Left lung (tissue), 14 donors: ENCODE measurements at places on chromosomes 12 and 14.

GRCh38 chr14:50060871-50061663 is 55.3 kb downstream of the VCPKMT start:
- no peaks in the 10 kb centered on the region for H3K27me3 ChIP-seq
- peaks cover 65% of the 10 kb centered on the region for H3K4me1 ChIP-seq
- no peaks in the 10 kb centered on the region for H3K36me3 ChIP-seq
- peak; percentile 62 for DNase-seq

GRCh38 chr12:129599406-129599805 is 304.4 kb downstream of the TMEM132D start:
- H3K27me3 ChIP-seq: no peaks in the 10 kb centered on the region
- no peaks in the 10 kb centered on the region for H3K36me3 ChIP-seq
- H3K4me3 ChIP-seq: no peak overlapping the region
- H3K27ac ChIP-seq: no peak overlapping the region

- no peaks in the 10 kb centered on the region for H3K27me3 ChIP-seq
- no peak for DNase-seq
- H3K36me3 ChIP-seq: no peaks in the 10 kb centered on the region
- H3K4me3 ChIP-seq: no peak overlapping the region
Measured at GRCh38 chr12:83664650-83665049, 977.9 kb downstream of the TMTC2 start.

- no peaks in the 10 kb centered on the region for H3K27me3 ChIP-seq
- H3K27ac ChIP-seq: no peak overlapping the region
- no peaks in the 10 kb centered on the region for H3K36me3 ChIP-seq
- no peak for DNase-seq
- peaks cover 3% of the 10 kb centered on the region for H3K4me1 ChIP-seq
- H3K4me3 ChIP-seq: no peak overlapping the region
Measured at GRCh38 chr14:22518073-22518472, 71.0 kb downstream of the DAD1 start.

- no peaks in the 10 kb centered on the region for H3K36me3 ChIP-seq
- H3K27ac ChIP-seq: no peak overlapping the region
- no peak overlapping the region for H3K4me3 ChIP-seq
- H3K27me3 ChIP-seq: no peaks in the 10 kb centered on the region
- no peak for DNase-seq
Measured at GRCh38 chr12:24938341-24938740, 10.6 kb downstream of the BCAT1 start.

- no peaks in the 10 kb centered on the region for H3K4me1 ChIP-seq
- H3K4me3 ChIP-seq: no peak overlapping the region
- no peaks in the 10 kb centered on the region for H3K36me3 ChIP-seq
Measured at GRCh38 chr12:117328556-117329100, 32.8 kb downstream of the NOS1 start.

GRCh38 chr12:120101182-120101581 is 15.4 kb downstream of the RAB35 start:
- no peaks in the 10 kb centered on the region for H3K27me3 ChIP-seq
- H3K27ac ChIP-seq: no peak overlapping the region
- no peak overlapping the region for H3K4me3 ChIP-seq
- H3K36me3 ChIP-seq: no peaks in the 10 kb centered on the region
- peaks cover 26% of the 10 kb centered on the region for H3K4me1 ChIP-seq
- DNase-seq: no peak

- DNase-seq: no peak
- H3K27me3 ChIP-seq: peaks cover 47% of the 10 kb centered on the region
- H3K36me3 ChIP-seq: no peaks in the 10 kb centered on the region
- H3K4me3 ChIP-seq: no peak overlapping the region
- H3K27ac ChIP-seq: no peak overlapping the region
Measured at GRCh38 chr12:132194056-132194455, 49.8 kb downstream of the NOC4L start.

DNA sequence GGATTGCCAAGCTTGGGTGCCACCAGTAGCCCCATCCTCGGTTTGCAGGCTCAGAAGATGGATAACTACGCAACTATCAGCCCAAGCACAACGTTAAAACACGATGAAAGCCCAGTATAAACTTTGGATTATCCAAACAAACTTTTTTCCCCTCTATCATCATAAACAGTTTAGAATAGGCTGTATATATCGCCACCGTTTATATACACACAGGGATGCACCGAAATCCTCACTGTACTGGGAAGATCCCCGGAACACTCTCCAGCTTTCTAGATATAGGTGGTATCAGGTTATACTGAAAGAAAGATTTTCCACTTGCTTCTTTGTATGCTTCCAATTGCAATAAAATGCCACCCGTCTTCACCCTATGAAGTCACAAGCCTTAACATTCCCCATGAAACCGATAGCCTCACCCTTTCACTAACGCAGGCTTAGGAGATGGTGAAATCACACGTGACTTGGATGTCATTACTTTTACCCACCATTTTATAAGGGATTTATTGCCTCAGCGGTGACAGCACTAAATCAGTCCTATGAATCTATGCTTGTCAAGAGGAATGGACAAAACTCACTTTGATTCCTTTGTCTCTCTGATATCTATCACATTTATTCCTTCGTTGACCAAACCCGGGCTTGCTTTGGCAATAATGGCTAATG is 207.6 kb upstream of the FOXN3 start:
- no peak overlapping the region for H3K4me3 ChIP-seq
- no peaks in the 10 kb centered on the region for H3K36me3 ChIP-seq
- DNase-seq: no peak

GRCh38 chr12:113777751-113778150 is 188.4 kb downstream of the RBM19 start:
- H3K4me1 ChIP-seq: no peaks in the 10 kb centered on the region
- H3K36me3 ChIP-seq: no peaks in the 10 kb centered on the region
- no peak overlapping the region for H3K27ac ChIP-seq
- DNase-seq: no peak
- no peaks in the 10 kb centered on the region for H3K27me3 ChIP-seq
- H3K4me3 ChIP-seq: no peak overlapping the region

GRCh38 chr12:109654357-109654756 is 59.3 kb upstream of the FAM222A start:
- no peaks in the 10 kb centered on the region for H3K36me3 ChIP-seq
- no peak overlapping the region for H3K4me3 ChIP-seq
- no peak overlapping the region for H3K27ac ChIP-seq
- DNase-seq: no peak

DNA sequence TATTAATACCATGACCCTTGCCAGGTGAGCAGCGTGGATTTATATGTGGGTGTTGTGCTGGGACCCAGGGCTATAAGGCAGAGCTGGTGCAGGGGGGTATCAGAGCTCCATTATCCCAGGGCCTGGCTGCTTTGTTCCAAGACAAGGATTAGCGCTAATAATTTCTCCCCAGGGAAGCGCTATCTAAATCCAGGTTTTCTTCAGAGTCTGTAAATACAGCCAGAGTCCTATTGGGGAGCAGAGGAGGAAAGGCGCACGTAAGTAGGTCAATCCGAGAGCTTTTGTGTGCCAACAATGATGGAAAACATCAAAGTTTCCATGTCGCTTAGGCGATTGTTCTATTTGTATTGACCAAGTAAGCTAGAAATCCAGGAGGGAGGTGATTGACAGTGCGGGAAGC is 1009.7 kb downstream of the VRK1 start:
- H3K4me1 ChIP-seq: no peaks in the 10 kb centered on the region
- no peak overlapping the region for H3K4me3 ChIP-seq
- no peaks in the 10 kb centered on the region for H3K27me3 ChIP-seq
- no peaks in the 10 kb centered on the region for H3K36me3 ChIP-seq
- no peak for DNase-seq
- no peak overlapping the region for H3K27ac ChIP-seq

DNA sequence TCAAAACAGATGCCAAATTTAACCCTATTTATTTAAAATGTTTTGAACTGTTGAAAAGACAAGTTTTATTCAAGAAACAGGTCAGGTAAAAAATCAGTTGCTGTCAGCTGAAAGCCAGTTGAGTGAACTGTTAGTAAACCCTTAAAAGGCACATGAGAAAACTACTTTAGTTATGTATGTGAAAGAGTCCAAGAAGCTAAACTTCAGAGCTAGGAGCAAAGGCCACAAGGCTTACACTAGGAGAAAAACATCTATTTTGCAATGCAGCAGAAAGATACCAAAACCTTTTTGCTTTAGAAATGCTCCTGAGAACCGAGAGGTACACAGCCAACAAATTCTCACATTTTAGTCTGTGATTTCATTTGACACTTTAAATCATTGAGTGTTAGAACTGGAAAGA is 375.2 kb downstream of the FSCB start:
- no peaks in the 10 kb centered on the region for H3K36me3 ChIP-seq
- H3K4me3 ChIP-seq: no peak overlapping the region
- no peaks in the 10 kb centered on the region for H3K27me3 ChIP-seq
- no peak for DNase-seq
- no peak overlapping the region for H3K27ac ChIP-seq

DNA sequence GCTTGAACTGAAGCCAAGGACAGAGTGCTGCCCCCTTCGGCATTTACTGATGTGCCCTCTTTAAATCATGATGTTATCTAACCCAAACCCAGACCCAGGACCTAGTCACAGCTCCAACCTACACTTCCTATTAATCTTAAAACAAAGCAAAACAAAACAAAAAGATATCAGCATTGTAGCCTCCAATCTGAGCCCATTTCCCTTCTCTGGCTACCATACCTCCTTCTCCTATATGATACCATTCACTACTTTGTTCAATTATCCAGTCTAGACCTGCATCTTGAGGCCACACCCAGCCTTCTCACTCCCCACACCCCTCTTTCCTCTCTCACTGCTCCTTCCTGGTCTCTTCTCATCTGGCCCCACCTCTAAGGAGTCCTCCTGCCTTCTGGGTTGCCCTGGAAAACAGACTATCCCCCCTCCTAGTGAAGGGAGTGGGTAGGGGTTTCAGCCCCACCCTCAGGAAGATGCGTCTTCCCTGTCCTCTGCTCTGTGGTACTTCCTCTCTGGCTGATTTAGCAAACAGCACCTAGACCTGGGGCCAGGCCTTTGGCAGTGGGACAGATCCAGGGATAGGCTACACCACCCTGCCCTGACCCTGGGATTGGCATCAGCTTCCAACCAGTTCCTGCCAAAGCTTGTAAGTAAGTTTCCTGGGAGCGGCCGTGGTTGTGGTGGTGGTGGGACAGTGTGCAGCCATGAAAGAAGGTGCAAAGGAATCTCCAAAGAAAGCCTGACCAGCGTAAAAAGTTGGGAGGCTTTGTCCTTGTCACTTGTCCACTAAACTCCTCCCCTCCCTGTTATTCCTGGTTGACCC is 3.3 kb downstream of the LTB4R start:
- H3K27ac ChIP-seq: peak overlapping the region; percentile 95
- peaks cover 31% of the 10 kb centered on the region for H3K27me3 ChIP-seq
- no peaks in the 10 kb centered on the region for H3K36me3 ChIP-seq

- H3K36me3 ChIP-seq: no peaks in the 10 kb centered on the region
- H3K4me3 ChIP-seq: no peak overlapping the region
- H3K27ac ChIP-seq: no peak overlapping the region
- H3K27me3 ChIP-seq: no peaks in the 10 kb centered on the region
- no peak for DNase-seq
Measured at GRCh38 chr14:49463146-49463545, 123.0 kb downstream of the RPS29 start.

GRCh38 chr12:110109837-110110535 is 14.2 kb upstream of the IFT81 start:
- H3K4me3 ChIP-seq: no peak overlapping the region
- no peak for DNase-seq
- peaks cover 18% of the 10 kb centered on the region for H3K4me1 ChIP-seq
- peak overlapping the region; percentile 72 for H3K27ac ChIP-seq

DNA sequence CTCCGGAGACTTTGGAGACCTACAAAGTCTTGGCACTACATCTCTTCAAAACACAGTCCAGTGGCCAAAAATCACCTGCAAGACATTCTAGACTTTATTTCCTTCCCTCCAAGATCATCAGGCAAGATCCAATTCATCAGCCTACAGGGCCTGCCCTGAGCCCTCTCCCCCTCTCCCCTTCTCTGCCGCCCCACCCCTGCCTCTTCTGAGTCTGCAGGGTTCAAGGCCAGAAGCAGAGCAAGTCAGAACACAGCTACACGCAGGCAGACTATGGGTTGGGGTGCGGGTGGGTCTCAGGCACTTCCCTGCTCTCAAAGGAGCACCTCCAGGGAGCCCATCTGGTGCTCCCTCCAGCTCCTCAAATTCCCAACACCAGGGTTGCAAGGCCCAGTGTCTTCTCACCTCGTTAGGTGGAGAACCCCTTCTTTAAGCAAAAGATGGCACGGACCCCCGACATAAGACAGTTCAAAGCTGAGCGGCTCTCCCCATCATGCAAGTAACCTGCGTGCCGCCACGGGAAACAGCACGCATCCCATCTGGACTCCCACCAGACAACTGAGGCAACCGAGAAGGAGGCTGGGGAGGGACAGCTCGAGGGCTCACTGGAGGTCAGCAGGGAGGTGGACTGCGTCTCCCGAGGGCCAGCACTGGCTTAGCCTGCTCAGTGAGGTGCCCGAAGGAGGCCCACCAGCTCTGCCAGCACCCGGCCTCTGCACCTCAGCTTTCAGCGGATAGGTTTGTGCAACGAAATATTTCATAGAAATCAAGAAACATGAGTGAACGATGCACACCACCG is 5.6 kb upstream of the INF2 start:
- no peak overlapping the region for H3K4me3 ChIP-seq
- H3K4me1 ChIP-seq: peaks cover 38% of the 10 kb centered on the region
- H3K27me3 ChIP-seq: peaks cover 7% of the 10 kb centered on the region
- no peak for DNase-seq
- no peaks in the 10 kb centered on the region for H3K36me3 ChIP-seq

DNA sequence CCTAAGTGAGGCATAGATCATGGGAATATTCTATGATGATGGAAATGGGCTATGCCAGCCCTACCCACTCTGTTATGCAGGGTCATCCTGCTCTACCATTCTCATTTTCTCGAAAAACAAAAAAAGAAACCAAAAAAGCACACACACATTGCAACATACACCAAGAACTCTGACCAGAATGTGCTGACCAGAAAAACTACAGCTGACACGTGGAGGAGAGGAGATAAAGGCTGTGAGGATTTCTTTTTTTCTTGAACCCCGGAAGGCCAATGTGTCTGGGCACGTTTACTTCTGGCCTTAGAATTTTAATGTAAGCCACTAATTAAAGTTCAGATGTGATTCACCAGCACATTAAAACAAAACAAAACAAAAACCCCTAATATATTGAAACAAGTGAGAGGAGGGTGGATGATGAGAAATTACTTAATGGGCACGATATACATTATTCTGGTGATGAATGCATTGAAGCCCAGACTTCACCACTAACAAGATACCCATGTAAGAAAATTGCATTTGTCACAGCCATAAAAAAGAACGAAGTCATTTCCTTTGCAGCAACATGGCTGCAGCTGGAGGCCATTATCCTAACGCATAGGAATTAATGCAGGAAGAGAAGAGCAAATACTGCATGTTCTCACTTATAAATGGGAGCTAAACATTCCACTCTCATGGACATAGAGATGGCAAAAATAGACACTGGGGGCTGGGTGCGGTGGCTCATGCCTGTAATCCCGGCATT is 66.3 kb upstream of the PLEKHG3 start:
- H3K27ac ChIP-seq: no peak overlapping the region
- H3K36me3 ChIP-seq: no peaks in the 10 kb centered on the region
- H3K27me3 ChIP-seq: no peaks in the 10 kb centered on the region
- peaks cover 12% of the 10 kb centered on the region for H3K4me1 ChIP-seq

DNA sequence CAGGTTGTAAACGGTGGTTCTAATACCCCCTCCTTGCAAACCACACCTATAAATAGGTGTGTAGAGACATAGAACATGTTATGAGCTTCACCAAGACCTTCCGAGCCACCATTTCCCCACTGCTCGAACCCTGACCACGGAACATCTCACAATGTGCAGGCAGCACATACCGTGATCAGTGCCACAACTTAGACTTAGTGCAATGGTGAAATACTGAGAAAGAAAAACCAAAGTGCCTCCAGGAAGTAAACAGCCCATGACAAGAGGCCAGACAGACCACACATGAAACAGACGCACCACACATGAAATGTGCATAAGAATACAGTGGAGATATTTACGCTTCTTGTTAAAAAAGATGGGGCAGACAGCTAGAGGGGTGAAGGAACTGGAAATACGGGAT is 166.9 kb upstream of the CCND2 start:
- H3K27ac ChIP-seq: no peak overlapping the region
- no peaks in the 10 kb centered on the region for H3K27me3 ChIP-seq
- no peak overlapping the region for H3K4me3 ChIP-seq
- H3K36me3 ChIP-seq: no peaks in the 10 kb centered on the region
